ENCODE measurements at places on chromosomes 1 and 21.

- DNase-seq: no peak
Measured at GRCh38 chr1:47180603-47181094, 9.2 kb downstream of the PDZK1IP1 start.

DNA sequence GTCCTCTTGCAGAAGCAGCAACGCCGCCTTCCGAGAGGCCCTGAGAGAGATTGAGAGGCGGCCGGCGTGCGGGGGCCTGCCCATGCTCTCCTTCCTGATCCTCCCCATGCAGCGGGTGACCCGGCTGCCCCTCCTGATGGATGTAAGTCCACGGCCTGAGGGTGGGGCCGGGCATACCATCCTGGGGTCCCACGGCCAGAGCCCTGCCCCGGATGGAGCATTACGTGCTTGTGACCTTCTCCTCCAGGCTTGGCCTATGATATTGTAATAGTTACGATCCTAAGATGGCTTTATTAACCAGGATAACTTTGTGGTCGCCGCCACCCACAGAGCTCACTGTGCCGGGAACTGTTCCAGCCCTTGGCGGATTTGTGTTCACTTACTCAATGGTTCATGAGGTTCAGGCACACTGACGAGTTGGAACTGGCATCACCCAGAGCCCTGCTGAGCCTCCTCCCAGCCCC is 18.9 kb downstream of the ARHGEF16 start:
- DNase-seq: no peak

- DNase-seq: no peak
Measured at GRCh38 chr1:4046836-4047461, 146.9 kb upstream of the C1orf174 start.

- peak; percentile 61 for DNase-seq
Measured at GRCh38 chr1:172380441-172381244, 39.8 kb upstream of the C1orf105 start.
